ENCODE measurements at places on chromosomes 5 and 9.
A peak's percentile ranks its signal among the peaks of the same experiment; 100 is the strongest.

GRCh38 chr5:176387384-176387925, 943 bp downstream of the NOP16 start:
- DNase-seq = no peak

DNA sequence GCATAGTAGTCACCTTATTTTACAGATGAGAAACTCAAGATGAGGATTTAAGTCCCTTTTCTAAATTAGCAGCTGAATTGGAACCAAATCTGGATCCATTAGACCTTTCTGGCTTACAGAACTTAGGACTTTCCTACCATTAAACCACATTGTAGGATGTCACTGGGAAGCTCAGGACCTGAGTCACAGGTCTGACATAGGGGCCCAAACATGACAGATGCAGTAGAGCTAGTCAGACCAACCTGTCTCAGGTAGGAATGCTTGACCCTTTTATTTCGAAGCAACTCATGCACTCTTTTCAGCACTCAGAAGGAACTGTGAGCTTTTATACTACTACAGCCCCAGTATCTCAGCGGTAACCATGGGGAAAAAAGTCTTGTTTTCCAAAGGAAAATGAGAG, 2.6 kb downstream of the RAB24 start:
- DNase-seq = no peak

GRCh38 chr5:128498844-128499455, 39.1 kb downstream of the FBN2 start:
- DNase-seq = no peak

- no peak for DNase-seq
These were observed 107.6 kb downstream of the SIL1 start for GRCh38 chr5:139090581-139090980.

- DNase-seq = no peak
These were observed 41.3 kb downstream of the RAPGEF1 start for GRCh38 chr9:131698618-131698985.

- DNase-seq = no peak
These were observed 35.8 kb upstream of the TLX3 start for GRCh38 chr5:171272996-171273970.

- peak; percentile 80 for DNase-seq
These were observed 200.5 kb upstream of the KLF9 start for GRCh38 chr9:70614786-70615463.

DNA sequence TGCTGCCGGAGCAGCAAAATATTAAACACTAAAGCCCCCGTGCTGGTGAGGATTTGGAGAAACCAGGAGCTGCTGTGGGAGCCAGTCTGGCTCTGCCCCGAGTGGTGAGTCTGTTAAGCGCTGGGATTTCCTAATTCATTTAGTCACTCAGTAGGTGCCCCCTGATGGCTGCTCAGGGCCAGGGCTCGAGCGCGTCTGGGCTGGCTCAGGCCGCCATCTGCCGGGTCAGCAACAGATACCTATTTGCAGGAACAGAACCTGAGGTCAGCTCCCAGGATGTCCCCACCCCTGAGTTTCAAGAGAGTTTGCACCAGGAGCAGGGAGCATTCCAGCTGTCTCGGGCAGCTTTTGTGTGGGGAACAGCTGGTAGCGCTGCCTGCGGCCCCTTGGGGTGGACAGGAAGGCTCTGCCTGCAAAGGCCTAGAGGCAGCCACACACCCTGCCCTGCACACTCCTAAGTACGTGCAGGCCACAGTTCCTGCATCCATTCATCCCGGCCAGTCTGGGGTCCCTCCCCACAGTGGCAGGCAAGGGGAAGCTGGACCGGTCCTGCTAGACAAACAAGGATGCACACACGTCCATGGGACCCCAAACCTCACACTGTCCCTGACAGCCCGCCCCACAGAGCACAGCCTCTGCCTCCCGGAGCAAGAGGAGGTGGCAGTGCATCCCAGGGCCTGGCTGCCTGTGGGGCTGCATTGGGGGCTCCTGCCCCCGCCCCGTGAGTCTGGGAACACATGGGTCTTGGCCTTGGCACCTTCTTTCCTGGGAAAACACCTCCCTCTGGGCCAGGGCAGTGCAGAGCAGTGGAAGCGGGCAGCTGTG, 83.7 kb downstream of the ADAMTS2 start:
- DNase-seq = peak; percentile 70

DNA sequence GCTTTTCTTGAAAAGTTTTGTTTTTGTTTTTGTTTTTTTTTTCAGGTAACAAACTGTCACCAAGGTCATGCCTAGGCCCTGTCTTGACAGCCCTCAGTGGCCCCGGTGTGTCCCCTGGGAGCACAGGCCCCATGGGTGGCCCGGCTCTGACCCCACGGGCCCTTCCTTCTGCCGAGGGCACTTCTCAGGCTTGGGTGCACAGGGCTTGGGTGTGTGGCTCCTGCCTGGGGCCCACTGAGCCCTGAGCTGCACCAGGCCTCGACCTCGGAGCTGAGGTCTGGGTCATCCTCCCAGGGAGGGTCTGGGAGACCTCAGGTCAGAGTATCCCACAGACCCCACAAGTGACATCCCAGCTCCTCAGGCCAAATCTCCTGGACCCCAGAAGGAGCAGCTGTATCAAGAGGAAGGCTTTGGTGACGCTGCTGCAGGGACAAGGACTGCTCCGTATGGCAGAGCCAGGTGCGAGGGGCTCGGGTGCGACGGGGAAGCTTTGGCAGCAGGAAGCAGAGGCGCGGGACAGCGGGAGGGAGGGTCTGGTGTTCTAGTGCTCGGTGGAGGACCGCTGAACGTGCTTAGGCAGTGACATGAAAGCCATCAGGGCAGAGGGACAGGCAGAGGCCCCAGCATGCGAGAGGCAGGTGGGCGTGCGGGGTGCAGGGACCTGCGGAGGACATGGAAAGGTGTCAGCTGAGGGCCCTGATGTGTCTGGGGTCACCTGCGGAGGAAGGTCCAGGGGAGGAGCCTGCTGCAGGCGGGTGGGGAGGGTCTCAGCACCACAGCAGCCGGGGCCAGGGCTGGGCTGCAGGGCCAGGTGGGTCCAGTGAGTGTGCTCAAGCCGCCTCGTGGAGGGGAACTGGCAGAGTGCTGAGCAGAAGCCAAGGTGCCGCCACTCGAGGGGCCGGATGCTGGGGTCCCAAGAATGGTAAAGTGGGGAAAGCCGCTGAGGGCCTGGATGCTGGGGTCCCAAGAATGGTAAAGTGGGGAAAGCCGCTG, 18.4 kb upstream of the SLC9A3 start:
- peak; percentile 64 for DNase-seq

- DNase-seq = peak; percentile 83
These were observed 599.8 kb upstream of the BRINP1 start for GRCh38 chr9:119968836-119969707.

- DNase-seq = no peak
These were observed 47.2 kb downstream of the RFX3 start for GRCh38 chr9:3478549-3478953.

DNA sequence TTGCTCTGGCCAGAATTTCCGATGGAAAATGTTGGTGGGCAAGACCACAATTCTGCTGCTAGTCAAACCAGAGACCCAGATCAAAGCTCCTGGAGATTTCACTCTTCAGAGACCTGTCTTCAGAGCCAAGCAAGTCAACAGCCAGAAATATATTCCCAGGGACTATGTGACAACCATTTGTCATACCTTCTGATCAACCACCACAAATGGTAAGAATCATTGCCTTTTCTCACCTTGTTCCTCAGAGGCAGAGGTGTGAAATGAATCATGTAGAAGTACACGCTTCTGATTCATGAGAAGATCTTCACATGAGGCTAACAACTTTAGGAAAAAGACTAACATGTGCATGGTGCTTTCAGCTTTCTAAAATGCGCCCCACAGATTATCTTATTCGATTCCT, 53.5 kb downstream of the SUSD1 start:
- DNase-seq = no peak

DNA sequence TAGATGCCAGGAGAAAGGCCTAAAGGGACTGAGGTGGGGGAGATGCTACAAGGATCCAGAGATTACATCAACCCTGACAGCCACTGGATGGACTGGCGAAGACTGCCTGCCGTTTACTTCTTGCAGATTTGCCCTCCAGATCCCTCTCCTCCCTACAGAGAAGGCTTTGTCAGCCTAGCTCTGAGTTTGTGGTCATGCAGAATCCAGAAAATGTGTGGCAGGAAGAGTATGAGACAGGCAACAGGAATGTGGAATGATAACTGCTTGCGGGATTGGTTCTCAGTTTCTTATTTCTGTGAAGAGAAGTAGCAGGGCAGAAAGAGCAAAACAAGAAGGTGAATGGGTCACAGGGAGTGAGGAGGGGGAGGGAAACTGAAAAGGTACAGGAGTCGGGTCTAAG, 129.6 kb downstream of the TLE1 start:
- DNase-seq = no peak

- DNase-seq = no peak
These were observed 29.9 kb downstream of the MRPL22 start for GRCh38 chr5:154970759-154971158.

DNA sequence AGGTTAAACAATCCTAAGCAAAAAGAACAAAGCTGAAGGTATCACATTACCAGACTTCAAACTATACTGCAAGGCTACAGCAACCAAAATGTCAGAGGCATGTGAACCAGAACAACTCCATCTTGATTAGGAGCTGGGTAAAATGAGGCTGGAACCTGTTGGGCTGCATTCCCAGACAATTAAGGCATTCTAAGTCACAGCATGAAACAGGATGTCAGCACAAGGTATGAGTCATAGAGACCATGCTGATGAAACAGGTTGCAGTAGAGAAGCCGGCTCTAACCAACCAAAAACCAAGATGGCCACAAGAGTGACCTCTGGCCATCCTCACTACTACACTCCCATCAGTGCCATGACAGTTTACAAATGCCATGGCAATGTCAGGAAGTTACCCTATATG, 252.0 kb downstream of the RASEF start:
- DNase-seq = no peak

Data from cardiac septum (tissue), 1 donor.